ENCODE measurements at places on chromosomes 12 and 14.

- no peak for DNase-seq
Observed at GRCh38 chr12:117590999-117591398, 229.6 kb upstream of the NOS1 start.

- DNase-seq: no peak
Observed at GRCh38 chr14:36513012-36513420, 7.0 kb downstream of the NKX2-1 start.

GRCh38 chr12:114933428-114934160 is 249.6 kb upstream of the TBX3 start:
- DNase-seq: no peak

DNA sequence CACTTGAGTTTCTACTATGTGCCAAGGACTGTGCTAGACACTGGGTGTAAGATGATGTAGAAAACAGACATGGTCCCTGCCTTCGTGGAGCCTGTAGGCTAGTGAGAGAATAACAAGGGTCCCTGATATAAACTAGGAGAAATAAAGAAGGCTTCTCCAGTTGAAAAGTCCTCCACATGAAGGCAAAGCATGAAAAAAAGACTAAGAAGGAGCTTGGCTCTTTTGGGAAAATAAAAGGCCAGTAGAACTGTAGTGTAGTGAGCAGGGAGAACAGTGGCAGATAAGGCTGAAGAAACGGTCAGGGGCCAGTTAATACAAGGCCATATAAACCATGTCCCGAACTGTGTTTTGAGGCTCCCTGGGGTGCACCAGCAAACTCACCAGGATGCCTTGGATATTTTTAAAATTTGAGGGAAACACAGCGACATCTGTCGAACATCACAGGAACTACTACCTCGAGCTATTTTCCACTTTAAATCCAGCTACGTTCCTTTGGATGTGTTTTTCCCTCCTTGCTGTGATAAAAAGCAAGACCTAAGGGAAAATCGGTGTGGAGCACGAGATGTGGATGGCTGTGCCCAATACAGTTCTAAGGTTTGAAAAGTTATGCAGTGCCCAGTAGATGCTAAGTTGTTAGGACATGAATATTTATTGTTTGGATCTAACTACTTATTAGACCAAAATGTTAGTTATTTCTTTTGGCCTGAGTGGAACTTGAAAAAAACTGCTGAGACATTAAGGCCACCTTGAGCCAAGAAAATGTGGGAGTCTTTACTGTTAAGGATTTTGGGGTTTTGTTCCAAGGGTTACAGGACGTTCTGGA is 8.5 kb upstream of the CFL2 start:
- no peak for DNase-seq

DNA sequence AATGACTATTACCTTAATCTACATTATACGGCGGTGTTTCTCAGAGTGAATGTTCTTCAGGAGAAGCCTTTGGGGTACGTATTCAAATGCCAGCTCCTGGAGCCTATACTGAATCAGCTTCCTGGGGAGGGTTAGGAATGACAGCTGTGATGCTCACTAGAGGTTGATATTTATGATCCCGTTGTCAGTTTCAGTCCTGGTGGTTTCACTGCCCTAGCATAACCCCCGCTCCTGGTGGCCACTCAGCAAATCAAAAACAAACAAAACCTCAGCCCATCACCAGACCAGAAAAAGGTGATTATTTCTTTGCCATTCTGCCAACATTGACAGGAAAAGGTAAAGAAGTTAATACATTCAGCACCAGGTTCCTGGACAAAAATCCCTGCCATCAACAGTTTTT is 136.5 kb upstream of the CRY1 start:
- no peak for DNase-seq
